Adrenal gland (tissue), 19 donors: ENCODE measurements at places on chromosomes 16 and 17. TPM values are rescaled to one million over a fixed set of nuclear protein-coding genes. Genes with fewer than 3 reads are reported as not detected.

DNA sequence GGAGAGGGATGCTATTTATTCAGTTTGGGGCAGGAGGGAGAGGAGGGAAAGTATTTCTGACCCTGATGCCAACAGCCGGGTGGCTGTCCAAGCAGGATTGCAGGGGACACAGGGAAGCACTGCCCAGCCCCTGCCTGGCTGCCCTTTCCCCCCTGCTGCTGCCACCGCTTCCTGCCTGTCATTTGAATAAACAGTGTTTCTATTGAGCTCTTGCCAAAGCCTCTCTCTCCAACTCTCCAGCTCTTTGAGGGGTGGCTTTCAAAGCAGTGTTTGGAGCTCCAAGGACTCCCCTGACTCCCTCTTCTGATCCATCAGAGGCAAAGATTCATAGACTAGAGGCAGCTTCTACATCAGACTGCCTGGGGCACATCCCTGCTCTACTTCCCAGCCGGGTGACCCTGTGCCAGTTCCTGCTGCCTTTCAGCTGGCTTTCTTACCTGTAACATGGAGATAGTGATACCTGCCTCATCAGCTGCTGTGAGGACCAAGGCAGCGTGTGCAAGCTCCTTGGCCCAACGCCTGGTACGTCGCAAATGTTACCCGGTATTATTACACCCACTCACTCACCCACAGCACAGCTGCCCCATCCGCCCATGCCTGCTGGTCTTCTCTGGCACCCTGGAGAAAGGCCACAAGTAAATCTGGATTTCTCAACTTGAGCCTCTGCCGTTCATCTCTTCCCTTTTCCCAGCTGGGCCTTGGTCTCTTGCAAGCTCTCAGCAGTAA is 9.5 kb downstream of the PROCA1 start:
- DNase-seq: no peak

- DNase-seq: no peak
These were observed 56.7 kb downstream of the ZFHX3 start for GRCh38 chr16:72991211-72991610.

DNA sequence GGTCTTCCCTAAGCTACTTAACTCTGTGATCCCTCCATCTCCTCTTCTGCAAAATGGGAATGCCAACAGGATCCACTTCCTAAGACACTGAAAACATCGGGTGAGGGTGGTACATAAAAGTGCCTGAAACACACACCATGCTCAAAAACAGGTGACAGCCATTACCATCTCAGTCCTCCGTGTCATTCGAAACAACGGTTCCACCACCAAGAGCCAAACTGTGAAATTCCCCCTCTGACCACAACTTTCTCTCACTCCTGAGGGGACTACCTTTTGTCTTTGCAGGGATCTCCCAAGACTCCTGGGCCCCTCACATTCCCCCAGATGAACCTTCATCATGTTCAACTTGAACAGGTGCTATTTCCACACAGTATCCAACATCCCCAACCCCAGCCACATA is 37.0 kb downstream of the NUBP1 start:
- DNase-seq: no peak

- peak; percentile 38 for DNase-seq
These were observed 42.5 kb downstream of the TMEM11 start for GRCh38 chr17:21171309-21171922.

The CFAP97D1 gene
- total RNA-seq: not detected
